ENCODE measurements at places on chromosomes 1 and 21.

- DNase-seq, result no peak
Measured at GRCh38 chr1:226697151-226697928, 41.7 kb downstream of the ITPKB start.

GRCh38 chr1:2351723-2352122, 39.6 kb downstream of the MORN1 start:
- DNase-seq, result no peak

DNA sequence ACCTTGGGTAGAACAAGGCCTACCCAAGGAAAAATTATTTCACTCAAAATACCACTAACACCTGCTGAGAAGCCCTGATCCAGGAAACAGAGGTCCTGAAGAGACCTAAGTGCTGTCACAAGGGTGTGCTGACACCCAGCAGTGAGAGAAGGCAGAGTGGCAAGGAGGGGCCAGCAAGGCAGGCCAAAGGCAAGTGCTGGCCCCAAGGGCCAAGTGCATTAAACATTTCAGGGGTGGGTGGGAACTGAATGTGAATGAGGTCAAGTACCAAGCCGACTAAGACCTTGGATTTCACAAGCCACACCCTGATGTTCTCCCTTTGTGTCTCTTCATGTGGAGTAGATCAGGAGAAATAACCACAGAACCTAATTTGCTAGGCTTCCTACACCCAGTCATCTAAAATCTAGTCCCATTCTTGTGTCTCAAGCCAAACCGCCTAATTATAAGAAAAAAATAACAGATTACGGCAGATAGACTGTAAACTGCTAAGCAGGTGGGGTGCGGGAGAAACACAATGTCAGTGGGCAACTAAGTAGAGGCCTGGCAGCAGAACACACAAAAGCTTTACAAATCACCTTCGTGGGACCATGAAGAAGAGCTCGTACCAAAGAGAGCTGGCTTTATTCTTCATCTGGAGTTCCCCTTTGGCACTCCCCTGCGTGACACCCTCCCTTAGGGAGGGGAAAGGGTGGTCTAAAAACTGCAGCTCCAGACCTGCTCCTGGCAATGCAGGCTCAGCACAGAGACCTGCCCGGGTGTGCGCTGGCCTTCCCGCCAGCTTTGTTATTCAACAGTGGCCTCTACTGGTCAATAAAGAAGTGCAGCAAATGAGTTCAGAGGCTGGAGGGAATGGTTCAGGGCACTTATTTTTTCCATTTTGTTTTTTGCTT, 8.7 kb downstream of the UBE2G2 start:
- no peak for DNase-seq

DNA sequence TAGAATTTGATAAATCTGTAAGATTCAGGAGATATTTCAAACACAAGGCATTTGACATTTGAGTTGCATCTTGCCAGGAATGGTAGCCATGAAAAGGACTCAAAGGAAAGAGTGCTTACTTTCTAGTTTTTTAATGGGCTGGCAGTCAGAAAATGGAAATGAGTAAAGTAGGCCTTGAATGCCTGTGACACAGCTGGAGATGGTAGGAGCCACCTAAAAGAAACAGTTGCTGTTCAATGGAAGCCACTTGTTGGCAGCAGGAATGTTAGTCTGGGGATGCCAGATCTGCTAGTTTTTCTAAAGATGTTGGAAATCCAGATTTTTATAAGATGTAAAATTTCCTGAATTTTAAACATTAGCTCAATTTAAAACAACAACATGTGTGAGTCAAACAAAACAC, 43.6 kb downstream of the CACHD1 start:
- no peak for DNase-seq

- no peak for DNase-seq
Measured at GRCh38 chr1:214384373-214385079, 103.6 kb downstream of the SMYD2 start.

- no peak for DNase-seq
Measured at GRCh38 chr1:37153116-37154100, 119.1 kb upstream of the GRIK3 start.

DNA sequence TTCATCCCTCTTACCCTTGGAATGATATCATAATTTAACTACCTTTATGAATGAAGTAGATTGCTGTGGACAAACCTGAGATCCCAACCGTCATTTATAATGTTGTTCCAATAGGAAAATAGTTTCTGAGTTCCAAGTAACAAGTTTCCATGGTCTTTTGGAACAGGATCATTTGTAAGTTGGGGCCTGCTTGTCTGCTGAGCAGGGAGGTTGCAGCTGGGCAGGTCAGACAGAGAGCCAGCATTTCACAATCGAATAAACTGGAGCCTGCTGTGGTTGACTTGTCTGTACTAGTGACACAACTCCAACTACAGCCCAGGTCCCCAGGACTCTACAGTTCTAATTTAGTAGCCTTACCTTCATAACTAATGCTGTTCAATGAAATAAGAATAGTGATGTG, 18.6 kb upstream of the RALGPS2 start:
- no peak for DNase-seq

GRCh38 chr1:20426371-20426770, 59.6 kb downstream of the CAMK2N1 start:
- no peak for DNase-seq

DNA sequence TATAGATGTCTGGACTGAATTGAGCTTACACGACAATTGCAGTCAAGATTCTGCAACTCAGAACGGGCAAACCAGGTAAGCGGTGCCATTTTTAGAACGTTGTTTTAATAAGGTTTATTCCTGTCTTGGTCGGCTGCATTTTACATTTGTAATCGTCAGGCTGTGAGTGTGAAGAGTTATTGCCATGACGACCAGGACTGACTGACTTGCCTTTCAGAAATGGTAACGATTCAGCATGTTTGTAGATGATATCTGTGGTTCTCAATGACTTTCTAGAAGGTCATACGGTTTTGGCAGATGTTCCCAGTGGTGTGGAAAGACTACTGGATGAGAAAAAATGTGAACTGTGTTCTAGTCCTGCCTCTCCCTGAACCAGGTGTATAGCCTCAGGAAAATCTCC, 271.3 kb upstream of the B3GALT2 start:
- no peak for DNase-seq

DNA sequence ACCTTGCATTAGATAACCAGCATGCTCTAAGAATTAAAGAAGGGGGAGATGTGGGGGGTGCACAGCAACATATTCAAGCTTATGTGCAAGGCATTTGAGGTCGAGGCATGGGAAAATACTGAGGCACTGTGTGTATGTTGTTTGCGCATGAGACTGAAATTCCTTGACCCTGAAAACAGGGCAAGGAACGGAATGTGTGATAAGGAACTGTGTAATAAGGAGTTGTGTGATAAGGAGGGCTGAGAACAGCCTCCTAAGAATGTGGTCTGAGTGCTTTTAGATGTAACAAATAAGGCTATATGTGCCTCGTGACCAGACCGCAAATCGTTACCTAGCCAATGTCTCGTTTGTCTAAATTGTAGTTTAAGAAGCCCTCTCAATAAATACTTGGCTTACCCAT, 26.5 kb upstream of the ITLN1 start:
- DNase-seq, result no peak

DNA sequence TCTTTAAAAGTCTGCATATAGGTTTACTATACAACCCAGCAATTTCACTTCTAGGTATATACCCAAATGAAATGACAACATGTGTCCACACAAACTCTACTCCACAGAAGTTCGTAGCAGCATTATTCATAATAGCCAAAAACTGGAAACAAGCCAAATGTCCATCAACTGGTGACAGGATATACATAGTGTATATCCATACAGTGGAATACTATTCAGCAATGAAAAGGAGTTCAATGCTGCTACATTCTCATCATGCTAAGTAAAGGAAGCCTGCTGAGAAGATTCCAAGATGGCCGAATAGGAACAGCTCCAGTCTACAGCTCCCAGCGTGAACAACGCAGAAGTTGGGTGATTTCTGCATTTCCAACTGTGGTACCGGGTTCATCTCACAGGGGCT, 200.6 kb downstream of the PATJ start:
- DNase-seq, result no peak

DNA sequence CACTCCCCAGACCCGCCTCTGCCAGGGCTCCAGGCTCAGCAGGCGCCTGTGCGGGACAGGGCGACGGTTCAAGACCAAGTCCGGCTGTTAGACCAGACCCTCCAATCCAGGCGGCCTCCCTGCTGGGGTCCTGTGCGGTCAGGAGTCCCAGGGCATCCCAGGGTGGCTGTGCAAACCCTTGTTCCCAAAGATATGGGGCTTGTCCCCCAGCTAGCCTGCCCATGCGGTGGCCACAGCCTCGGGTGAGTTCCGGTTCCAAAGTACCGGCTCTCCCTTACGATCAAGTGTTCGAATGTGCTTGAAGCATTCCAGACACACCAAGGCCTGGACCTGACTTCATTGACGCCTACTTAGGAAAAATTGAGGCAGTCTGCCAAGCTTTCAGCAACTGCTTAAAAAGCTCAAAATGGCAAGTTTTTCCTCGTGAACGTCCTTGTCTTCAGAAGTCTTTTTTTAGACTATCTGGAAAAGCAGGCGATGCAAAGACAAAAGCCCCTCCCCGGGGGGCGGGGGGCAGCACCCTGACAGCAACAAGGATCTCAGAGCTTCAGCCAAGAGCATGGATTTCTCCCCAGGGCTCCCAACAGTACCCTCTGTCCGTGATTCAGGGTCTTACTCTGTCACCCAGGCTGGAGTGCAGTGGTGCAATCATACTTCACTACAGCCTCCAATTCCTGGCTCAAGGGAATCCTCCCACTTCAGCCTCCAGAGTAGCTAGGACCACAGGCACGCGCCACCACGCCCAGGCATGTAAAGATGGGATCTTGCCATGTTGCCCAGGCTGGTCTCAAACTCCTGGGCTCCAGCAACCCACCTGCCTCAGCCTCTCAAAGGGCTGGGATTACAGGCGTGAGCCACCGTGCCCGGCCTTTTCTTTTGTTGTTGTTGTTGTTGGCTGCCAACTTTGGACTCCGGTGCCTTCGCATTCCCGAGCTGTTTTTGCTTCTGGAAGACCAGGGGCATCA, 2.3 kb downstream of the FAAP20 start:
- DNase-seq, result no peak

GRCh38 chr1:234920136-234920842, 208.3 kb downstream of the TOMM20 start:
- no peak for DNase-seq

- no peak for DNase-seq
Measured at GRCh38 chr1:238964631-238965030, 421.7 kb upstream of the CHRM3 start.

DNA sequence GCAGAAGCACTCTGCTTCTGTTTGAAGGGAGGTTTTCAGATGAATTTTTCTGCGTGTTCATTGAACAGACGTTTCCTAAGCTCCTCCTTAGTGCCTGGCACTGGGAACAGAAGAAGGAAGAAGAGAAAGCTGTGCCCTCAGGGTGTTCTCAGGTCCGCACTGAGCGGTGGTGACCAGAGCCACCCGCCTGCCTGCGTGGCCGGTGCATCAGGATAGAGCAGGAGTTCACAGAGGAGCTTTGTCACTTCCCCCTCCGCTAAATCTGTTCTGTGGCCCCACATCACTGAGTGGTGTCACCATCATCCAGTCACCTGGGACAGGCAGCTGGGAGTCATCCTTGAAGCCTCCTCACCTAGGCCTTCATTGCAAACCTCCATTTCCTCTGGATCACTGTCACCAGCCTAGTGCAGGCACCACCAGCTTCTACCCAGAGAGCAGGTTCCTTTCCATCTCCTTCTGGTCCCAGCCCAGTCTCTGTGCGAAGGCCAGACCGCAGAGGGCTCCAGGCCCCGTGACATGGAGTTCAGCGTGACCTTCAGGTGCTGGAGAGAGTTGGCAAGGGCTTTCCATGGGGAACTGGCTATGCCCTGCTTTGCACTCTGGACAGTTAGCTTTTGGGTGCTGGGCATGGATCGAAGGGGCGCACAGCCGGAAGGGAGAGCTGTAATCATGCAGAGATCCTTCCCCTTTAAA, 21.7 kb downstream of the PARK7 start:
- DNase-seq, result no peak

Data from T-helper 2 cell (primary cell).